Cortex of kidney (tissue), 1 donor: ENCODE measurements at places on chromosomes 5 and 9.

- no peak for DNase-seq
Measured at GRCh38 chr9:5288591-5288990, 15.9 kb downstream of the RLN2 start.

DNA sequence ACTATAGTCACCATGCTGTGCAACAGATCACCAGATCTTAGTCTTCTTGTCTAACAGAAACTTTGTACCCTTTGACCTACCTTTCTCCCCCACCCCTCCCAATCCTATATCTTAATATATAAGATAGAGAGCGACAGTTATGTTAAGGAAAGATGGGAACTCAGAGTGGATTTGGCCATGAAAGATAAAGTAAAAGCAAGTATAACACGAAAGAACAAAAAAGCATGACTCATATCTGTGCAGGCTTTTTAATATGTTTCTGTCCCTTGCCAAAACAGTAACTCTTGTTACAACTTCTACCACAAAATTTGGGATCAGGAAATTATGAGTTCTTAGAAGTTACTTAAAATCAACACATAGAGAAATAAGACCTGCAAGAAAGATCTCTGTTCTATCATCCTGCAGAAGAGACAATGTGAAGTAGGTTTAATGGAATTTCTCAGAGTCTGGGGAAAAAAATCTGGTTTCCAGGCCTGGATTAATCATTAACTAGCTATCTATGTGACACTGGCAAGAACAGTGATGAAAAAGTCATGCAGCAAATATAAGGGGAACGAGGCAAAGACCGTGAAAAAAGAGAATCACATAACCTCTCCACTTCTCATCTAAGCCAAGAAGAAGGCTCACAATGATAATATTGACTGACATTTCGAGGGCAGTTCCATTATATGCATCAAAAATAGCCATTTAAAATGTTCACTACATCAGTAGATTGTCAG is 18.6 kb downstream of the BAAT start:
- DNase-seq: no peak

- no peak for DNase-seq
Measured at GRCh38 chr5:128532127-128532526, 5.9 kb downstream of the FBN2 start.

- DNase-seq: no peak
Measured at GRCh38 chr5:54081415-54081814, 229.0 kb downstream of the ARL15 start.

- no peak for DNase-seq
Measured at GRCh38 chr9:72232778-72233177, 83.5 kb downstream of the GDA start.

- DNase-seq: no peak
Measured at GRCh38 chr9:114694146-114694545, 12.2 kb upstream of the TEX48 start.

DNA sequence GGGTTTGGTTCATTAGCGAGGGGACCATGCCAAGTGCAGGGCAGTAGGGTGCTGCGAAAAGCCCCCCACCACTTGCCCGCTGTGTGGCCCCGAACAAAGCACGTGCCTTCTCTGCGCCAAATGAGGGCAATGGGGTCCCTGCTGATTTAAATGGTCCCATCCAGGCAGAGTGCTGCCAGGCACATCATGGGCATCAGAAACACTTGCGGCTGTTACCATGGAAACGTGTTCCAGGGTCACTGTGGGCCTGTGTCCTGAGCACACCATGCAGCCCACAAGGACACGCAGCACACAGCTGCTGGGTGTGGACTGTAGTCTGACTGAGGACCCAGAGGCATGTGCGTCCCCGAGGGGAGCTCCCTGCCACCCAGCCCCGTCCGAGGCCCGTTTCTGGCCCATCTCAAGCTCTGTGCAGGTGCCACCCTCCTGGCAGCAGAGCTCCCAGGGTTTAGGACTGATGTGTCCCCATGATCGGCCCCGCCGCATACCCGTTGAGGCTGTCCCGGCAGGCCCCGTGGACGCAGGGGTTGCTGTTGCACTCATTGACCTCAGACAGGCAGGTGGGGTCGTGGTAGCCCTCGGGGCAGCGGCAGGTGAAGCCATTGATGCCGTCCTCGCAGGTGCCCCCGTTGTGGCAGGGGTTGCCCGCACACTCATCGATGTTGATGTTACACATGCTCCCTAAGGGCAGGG is 31.3 kb upstream of the SEC16A start:
- no peak for DNase-seq

GRCh38 chr5:68225188-68225910 is 9.8 kb downstream of the PIK3R1 start:
- no peak for DNase-seq

DNA sequence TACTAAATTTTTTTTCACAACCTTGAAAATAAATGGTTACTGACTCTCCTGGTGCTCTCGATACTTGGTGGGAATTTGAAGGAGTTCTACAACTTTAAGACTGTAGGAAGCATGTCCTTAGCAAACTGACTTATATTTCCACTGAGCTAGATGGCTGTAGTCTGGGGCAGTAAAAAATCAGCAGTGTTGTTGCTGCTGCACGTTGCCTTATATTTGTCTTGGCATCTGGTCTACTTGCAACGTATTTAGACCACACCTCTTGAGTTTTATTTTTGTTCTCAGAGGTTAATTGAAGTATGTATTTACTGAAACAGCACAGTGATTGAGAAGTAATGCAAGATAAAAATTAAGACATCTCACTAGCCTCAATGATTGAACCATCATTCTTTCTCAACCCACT is 76.3 kb downstream of the ERMP1 start:
- DNase-seq: no peak

- DNase-seq: no peak
Measured at GRCh38 chr9:101693546-101694336, 44.7 kb downstream of the GRIN3A start.

- no peak for DNase-seq
Measured at GRCh38 chr5:149375434-149375833, 3.7 kb downstream of the IL17B start.

DNA sequence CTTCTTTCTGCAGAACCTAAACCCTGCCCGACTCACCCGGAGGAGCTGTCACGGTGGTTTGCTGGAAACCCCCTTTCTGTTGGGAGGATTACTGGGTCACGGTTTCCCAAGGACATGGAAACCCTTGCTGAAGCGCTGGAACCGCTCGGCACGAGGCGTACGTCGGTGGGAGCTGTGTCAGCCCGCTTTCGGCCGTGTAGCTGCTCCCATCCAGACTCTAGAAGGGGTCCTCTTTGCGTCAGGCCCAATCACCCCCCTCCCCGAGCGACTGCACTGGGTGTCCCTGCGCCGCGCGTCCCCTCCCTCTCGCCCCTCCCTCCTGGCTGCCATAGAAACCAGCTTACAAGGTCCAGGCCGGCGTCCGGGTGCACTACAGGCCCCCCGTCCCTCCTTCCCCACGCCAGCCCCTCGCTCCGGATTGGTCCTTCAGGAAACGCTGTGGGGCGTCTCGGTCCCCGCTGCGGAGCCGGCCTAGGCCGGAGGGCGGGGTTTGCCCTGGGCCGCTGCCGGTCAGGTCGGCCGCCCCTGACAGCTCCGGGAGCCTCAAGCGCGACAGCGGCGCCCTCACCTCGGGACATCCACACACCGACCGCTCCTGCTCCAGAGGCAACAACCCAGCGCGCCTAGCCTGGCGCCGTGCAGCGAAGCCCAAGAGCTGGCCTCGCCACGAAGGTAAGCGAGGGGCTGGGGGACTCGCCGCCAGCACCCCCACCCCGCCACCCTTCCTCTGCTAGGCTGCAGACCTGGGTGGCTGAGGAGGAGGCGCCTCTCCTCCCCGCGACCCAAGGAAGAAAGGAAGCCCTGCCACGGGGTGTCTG is at the start of gene NIM1K:
NIM1K (plus strand) TSS at position 486 of the 818 bp plus-strand sequence. CDS start 53,551 bp downstream, outside the sequence.
- DNase-seq: no peak

DNA sequence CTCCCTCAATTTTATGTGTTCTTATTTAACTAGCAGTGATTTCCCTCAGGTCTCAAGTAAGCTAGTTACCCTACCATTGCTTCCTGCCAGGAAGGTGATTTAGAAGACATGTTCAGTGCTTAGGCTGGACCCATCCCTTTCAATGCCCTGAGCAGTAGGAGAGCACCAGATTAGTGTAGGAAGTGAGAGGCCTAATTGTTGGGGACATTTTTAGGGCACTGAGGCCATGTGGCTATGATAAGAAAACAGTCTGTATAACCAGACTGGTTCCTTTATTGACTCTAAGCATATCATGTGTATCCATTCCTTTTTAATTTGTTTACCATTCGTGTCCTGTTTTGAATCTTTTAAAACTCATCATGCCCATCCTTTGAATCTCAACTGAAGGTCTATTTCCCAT is 312.3 kb upstream of the PRR16 start:
- DNase-seq: no peak

DNA sequence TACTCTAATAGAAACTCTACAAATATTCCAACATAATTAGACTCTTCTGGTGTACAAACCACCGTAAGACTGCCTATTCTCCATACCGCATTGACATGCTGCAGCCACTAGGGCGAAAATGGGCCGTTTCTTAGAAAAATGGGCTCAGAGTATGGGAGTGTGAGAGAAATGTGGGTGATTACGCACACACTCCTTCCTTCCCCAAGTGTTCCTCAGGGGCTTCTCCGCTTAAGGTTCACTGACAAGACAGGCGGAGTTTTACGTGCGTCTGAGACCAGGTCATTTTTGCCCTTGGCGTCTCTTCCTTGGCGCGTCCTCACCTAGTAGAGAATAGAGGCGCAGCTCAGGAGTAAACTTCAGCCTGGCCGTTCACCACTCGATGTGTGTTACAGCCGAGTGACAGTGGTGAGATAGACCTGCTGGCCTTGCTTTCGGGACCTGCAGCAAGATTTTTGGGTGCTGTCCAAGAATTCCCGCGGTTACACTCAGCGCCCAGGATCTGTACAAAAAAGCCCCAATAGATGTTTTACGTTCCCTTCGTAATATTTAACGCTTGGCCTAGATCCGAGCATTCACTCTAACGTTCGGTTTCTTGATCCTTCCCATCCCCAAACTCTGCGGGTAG is 1.8 kb upstream of the NTRK2 start:
- no peak for DNase-seq

DNA sequence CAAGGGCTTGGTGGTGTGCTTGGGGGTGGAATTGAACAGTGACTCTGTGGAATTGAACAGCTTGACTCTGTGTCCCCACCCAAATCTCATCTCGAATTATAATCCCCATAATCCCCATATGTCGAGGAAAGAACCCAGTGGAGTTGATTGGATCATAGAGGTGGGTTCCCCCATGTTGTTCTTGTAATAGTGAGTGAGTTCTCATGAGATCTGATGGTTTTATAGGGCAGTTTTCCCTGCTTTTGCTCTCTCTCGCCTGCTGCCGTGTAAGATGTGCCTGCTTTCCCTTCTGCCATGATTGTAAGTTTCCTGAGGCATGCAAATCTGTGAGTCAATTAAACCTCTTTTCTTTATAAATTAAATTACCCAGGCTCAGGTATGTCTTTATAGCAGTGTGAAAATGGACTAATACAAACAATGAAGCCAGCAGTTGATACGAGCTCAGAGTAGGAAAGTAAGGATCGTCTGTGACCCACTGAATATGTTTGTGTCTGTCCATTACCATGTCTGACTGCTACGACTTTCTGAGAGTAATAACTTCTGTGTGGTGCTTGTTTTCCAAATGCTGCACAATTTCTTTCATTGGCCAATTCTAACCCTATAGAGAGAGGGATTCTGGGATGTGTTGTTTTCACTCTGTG is 17.9 kb upstream of the RICTOR start:
- DNase-seq: no peak

DNA sequence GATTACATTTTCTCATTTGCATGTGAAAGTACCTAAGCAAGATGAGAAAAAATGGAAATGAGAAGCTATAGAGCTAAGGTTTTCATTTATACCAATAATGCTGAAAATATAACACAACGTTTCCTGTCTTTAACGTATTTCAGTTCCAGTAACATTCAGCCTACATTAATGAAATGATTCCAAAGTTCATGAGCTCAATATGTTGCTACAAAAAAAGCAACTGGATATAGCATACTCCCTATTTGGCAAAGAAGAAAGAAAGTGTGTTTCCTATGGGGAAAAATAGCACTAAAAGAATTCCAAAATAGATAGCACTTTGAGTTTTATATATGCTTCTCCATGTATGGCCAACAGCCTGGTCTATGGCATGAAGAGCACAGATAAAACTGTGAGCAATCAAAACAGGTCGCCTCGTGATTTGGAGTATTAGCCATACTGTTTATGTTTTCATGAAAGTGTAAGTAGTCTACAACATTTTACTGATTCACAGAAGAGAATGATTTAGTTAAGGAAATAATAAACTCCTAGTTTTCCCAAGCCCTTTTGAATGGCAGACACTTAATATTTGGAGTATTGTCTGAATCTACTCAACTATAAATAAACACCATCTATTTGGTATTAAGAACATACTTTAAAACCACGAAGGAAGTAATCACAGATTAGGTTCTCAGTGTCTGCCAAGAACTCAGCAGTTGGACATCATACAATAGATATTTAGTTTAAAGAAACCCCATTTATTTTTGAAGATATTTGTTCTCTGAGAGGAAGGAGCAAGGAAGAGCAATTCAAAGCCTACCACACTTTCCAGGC is 258.7 kb upstream of the RASA1 start:
- no peak for DNase-seq

DNA sequence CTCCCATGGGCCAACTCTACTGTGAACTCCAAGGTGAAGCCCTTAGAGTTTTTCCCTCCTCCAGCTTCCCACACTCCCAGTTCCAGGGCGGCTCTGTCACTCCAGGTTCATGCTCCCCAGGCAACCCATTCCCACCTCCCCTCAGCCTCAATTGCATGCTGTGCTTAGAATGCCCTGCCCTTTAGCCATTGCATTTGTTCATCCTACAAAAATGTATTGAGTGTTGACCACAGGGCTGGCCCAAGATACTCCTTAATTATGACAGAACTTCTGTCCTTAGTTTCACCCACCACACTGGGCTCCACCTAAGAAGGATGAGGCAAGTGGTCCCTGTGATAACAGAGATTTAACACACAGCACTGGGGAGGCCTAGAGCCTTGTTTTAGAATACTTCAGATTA is 236.1 kb downstream of the ADAMTSL1 start:
- no peak for DNase-seq

- no peak for DNase-seq
Measured at GRCh38 chr5:14469551-14470377, 111.8 kb upstream of the OTULINL start.

DNA sequence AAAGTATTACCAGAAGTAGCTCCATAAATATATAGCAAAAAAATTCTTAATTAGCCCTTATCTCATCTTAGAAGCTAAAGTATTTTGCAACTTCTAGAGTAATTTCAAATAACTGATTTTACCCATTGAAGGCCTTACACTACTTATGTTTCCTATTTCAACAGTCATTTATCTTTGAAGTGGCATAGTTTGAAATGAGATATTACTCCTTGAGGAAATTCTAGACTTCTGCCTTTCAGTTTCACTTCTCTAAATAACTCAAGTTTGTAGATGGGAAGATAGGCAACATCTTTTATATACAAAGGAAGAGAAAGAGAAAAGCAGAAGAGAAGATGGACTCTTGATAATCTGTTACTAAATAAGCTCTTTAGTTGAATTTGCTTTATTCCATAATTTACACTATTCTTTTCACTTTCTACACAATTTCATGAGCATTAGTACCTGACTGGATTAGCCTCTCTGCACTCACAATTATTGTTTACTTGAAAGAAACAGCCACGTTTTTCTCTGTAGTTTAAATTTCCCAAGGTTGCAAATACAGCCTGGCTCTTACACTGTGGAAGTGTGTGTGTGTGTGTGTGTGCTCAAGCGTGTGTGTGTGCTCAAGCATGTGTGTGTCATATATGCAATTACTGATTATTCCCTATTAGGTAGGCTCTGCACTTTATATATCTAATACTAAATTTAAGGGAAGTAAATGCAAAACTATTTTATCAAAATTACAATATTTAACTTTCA is 60.6 kb upstream of the EMB start:
- DNase-seq: no peak

GRCh38 chr9:109914280-109915027 is 134.5 kb downstream of the PALM2AKAP2 start:
- no peak for DNase-seq
